CD4-positive, alpha-beta memory T cell (primary cell): ENCODE measurements at places on chromosomes 13 and 19. TPM values are rescaled to one million over a fixed set of nuclear protein-coding genes. Genes with fewer than 3 reads are reported as not detected.

Gene ZNF714
- total RNA-seq: 14.7 TPM

Gene S1PR4
- total RNA-seq: 235 TPM

Gene C19orf33
- not detected for total RNA-seq

Gene HSPB6
- not detected for total RNA-seq

Gene NLRP4
- total RNA-seq: not detected

Gene OR10H1
- total RNA-seq: not detected

Gene NDUFB7
- total RNA-seq: 67.2 TPM

Gene CGB8
- not detected for total RNA-seq

Gene ZNF444
- total RNA-seq: 42.8 TPM

Gene TUBA3C
- total RNA-seq: not detected

Gene IGFL3
- total RNA-seq: not detected

Gene IGSF23
- not detected for total RNA-seq

Gene SUCLA2
- 29.7 TPM for total RNA-seq

Gene GPI
- 121 TPM for total RNA-seq

Gene CLEC4M
- total RNA-seq: not detected

Gene FFAR1
- not detected for total RNA-seq

Gene FZR1
- total RNA-seq: 73.7 TPM

Gene BCAM
- total RNA-seq: not detected

Gene ZNF154
- 6.7 TPM for total RNA-seq

Gene SLC17A7
- 0.15 TPM for total RNA-seq

Gene ZNF730
- not detected for total RNA-seq

Gene SERPINE3
- total RNA-seq: not detected

Gene ZNF729
- total RNA-seq: not detected

Gene ZNF235
- 15.9 TPM for total RNA-seq

Gene ZFP14
- 21.2 TPM for total RNA-seq

Gene ZNF554
- 9.1 TPM for total RNA-seq

Gene DKKL1
- total RNA-seq: not detected

Gene WDR87
- not detected for total RNA-seq

Gene KLK12
- not detected for total RNA-seq

Gene KIRREL2
- not detected for total RNA-seq

Gene YJEFN3
- 15.6 TPM for total RNA-seq

Gene ERICH6B
- not detected for total RNA-seq

Gene CLEC17A
- not detected for total RNA-seq

Gene S1PR5
- total RNA-seq: 1.6 TPM

Gene SLC8A2
- total RNA-seq: not detected

Gene GFY
- total RNA-seq: not detected

Gene ZNF296
- total RNA-seq: 1.7 TPM

Gene AMER2
- total RNA-seq: not detected

Gene FGF9
- total RNA-seq: 7.3 TPM

Gene USPL1
- 31.8 TPM for total RNA-seq

Gene RHPN2
- total RNA-seq: 0.14 TPM

Gene SMIM24
- total RNA-seq: not detected
